Thoracic aorta (tissue), 2 donors: ENCODE measurements at places on chromosomes 2 and 18. TPM values are rescaled to one million over a fixed set of nuclear protein-coding genes. Genes with fewer than 3 reads are reported as not detected.

DNA sequence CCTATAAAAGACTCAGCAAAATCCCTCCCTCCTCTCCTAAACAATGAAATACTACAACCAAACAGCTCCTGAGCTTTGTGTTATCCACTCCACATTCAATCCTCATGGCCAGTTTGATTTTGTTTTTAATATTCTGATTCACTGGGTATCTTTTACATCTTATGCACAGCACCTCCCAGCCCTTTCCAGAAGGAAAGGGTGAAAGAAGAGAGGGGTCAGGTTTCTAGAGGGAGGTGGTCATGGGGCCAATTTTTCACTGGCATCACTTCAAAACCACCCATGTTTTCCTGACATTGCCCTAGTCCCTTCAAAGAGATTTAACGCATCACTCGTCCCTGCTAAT lies 315.6 kb downstream of the LPIN1 start:
- peaks cover 6% of the 10 kb centered on the region for H3K4me1 ChIP-seq
- H3K27me3 ChIP-seq, result no peaks in the 10 kb centered on the region
- no peak for DNase-seq
- H3K36me3 ChIP-seq, result no peaks in the 10 kb centered on the region
- no peak overlapping the region for H3K4me3 ChIP-seq

DNA sequence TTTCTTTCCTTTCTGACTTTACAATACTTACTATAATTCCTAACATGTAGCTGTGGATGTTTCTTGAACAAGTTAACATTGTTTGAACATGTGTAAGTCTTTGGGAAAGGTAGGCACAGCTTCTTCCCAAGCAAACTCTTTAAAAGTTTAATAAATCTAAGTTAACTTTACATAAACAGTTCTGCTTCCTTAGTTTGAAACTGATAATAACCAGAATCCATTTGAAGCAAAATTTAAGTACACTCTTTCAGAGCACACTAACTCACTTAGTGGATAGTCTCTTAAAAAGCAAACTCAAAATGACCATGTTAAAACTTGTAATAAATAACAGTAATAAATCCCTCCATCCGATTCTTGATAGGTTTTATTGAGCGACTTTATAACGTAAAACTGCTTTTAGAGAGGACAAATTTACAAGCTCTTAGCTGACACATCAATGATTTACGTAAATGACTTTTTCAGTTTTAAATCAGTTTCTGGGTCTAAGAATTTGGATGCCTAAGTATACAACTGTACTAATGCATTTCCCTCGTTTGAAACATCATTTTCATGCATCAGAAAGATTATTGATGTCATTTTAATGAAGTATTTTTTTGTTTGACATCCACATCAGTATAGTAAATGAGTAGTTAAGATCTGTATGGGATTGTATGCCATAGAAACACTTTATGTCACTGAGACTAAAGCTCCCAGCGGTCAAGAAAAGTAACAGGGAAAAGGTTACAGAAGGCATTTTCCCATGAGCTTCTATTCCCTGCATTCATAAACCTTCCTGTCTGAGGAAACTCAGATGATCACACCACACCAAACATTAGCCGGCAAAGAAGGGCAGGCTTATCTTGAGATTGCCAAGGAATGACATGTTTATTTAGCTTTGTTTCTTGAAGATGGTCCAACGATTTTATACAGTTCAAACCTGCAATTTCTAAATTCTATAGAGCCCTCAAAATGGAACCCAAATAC lies 67.5 kb downstream of the PDE1A start:
- H3K4me3 ChIP-seq, result peak overlapping the region; percentile 51
- H3K27ac ChIP-seq, result peak overlapping the region; percentile 61
- no peak for DNase-seq
- H3K36me3 ChIP-seq, result no peaks in the 10 kb centered on the region
- peaks cover 31% of the 10 kb centered on the region for H3K4me1 ChIP-seq
- no peaks in the 10 kb centered on the region for H3K27me3 ChIP-seq

DNA sequence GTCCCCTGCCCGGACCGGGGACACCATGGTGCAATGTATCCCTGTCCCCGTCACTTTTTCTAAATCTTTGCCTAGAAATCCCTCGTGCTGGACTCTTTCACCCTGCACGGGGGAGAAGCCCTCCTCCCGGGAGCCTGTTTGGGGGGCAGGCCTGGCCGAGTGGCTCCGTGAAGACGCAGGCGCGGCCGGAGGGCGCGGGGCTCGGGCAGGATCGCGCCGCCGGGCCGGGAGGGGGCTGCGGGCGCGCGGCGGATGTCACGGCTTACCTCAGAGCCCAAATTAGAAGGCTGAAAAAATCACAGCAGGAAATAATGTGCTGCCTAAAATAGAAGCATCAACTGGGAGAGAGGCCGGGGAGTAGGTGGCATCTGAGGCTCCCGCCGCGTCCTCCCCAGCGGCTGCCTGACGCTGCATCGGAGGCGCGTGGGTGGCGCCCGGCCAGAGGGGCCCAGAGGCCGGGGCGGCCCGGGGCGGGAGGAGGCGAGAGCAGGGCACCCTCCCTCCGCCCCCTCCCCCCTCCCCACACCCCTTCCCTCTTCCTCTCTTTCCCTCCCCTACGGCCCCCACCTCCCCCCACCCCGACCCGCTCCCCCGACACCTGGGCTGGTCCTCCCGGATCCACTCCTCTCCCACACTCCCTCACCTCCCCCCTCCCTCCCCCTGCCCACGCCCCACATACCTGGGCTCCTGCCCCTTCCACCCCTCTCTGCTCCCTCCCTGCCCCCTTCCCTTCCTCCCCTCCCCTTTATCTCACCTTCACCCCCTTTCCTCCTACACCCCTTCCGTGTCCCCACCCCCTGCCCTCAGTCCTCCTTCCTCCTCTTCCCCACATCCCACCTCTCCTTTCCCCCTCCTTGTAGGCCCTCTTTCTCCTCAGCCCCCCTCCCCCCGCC lies 51.9 kb downstream of the SLC4A1AP start:
- no peaks in the 10 kb centered on the region for H3K36me3 ChIP-seq
- no peak for DNase-seq
- H3K4me3 ChIP-seq, result peak overlapping the region; percentile 67

GRCh38 chr2:20433946-20434553 lies 12.8 kb upstream of the RHOB start:
- H3K27me3 ChIP-seq, result no peaks in the 10 kb centered on the region
- no peak for DNase-seq

DNA sequence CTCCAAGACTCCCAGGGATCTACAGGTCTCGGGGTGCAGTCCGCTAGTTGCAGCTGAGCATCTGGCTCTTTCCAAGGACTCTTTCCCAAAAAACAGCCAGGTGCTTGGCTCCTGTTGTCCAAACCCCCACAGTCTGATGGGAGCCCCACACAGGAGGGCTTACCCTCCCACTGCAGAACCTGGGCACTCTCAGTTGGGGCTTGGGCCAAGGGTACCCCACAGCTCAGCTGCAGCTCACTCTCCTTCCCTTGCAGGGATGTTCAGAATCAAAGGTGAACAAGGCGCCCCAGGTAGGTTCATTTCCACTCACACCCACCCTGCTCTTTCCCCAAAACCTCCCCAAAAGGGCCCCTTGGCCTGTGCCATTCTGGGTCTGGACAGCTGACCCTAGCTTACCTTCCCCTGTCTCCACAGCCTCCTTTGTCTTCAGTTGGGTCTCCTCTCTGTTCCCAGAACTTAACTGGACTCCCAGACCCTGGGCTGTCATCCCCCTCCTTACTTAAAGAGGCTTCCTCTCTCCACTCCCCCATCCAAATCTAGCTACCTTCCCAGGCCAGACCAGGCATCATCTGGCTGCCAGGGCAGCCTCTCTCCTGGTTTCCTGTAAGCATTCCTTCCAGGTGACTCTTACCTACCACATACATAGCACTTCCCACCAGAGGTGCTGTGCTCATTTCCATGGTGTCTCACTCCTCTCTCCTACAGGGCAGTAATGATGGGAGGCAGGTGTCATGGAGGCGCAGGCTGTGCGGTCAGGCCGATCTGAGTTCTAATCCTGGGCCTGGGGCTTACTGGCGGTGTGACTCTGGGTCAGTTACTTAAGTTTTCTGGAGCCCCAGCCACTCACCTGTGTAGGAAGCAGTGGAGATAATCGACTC lies 29.5 kb downstream of the MARCO start:
- no peaks in the 10 kb centered on the region for H3K4me1 ChIP-seq
- H3K27me3 ChIP-seq, result no peaks in the 10 kb centered on the region
- no peaks in the 10 kb centered on the region for H3K36me3 ChIP-seq
- H3K4me3 ChIP-seq, result no peak overlapping the region

GRCh38 chr18:65091744-65092329 lies 659.0 kb upstream of the CDH7 start:
- DNase-seq, result no peak
- H3K27ac ChIP-seq, result no peak overlapping the region
- H3K36me3 ChIP-seq, result no peaks in the 10 kb centered on the region
- H3K4me1 ChIP-seq, result no peaks in the 10 kb centered on the region
- no peak overlapping the region for H3K4me3 ChIP-seq
- no peaks in the 10 kb centered on the region for H3K27me3 ChIP-seq

DNA sequence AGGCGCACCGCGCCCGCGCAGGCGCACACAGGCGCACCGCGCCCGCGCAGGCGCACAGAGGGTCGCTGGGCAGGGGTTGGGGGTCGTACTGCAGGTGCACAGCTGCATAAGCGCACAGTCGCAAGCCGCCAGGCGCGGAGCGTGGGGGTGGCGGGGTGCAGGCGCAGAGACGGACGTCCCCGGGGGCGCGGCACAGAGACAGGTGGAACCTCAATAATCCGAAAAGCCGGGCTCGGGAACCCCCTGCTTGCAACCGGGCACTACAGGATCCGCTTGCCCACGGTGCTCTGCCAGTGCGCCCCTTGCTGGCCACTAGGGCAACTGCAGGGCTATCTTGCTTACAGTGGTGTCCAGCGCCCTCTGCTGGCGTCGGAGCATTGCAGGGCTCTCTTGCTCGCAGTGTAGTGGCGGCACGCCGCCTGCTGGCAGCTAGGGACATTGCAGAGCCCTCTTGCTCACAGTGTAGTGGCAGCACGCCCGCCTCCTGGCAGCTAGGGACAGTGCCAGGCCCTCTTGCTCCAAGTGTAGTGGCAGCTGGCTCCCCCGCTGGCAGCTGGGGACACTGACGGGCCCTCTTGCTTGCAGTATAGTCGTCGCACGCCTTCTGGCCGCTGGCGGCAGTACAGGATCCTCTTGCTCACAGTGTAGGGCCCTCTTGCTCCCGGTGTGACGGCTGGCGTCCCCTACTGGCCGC lies 34.9 kb downstream of the FAM110C start:
- H3K27ac ChIP-seq, result no peak overlapping the region
- no peaks in the 10 kb centered on the region for H3K27me3 ChIP-seq
- no peak for DNase-seq
- H3K4me3 ChIP-seq, result no peak overlapping the region
- no peaks in the 10 kb centered on the region for H3K36me3 ChIP-seq

- H3K4me1 ChIP-seq, result peaks cover 14% of the 10 kb centered on the region
- no peak for DNase-seq
- no peaks in the 10 kb centered on the region for H3K36me3 ChIP-seq
- no peaks in the 10 kb centered on the region for H3K27me3 ChIP-seq
These were observed 81.9 kb downstream of the ADCYAP1 start for GRCh38 chr18:986552-986951.

DNA sequence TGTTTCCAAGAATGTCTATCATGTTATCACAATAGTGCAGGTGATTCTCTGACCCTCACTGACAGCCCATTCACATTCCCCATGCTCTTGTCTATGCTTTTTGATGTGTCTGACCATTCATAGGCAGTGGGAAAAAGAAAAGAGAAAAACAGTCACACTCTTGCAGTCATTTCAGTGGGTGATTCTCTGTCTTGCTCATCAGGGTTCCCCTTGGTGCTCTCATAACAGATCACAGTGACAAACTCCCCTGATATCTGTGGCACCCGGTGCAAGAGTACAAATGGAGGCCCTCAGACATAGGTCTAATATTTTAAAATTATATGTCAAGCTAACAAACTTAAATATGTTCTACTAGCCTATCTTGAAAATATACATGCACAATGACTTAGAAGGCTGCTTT lies 72.7 kb upstream of the PPP1CB start:
- H3K36me3 ChIP-seq, result no peaks in the 10 kb centered on the region

DNA sequence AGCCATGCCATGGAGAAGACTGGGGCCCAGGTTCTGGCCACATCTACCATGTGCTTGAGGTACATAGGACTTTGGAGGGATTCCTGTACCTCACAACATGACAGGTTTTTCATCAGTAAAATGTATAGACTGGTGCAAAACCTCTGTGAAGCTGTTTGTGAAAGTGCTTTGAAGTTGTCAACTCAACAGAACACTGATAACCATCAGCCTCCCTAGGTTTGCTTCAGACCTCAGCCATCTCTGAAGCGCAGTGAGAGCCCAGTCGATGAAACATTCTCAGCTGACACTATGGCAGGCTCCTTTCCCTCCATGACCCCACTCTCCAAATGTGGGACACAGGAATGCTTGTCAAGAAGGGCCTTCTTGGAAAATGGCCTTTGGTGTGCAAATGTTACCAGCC lies 38.6 kb downstream of the STK25 start:
- H3K27ac ChIP-seq, result no peak overlapping the region
- H3K27me3 ChIP-seq, result no peaks in the 10 kb centered on the region
- no peaks in the 10 kb centered on the region for H3K4me1 ChIP-seq
- peaks cover 3% of the 10 kb centered on the region for H3K36me3 ChIP-seq

- H3K27ac ChIP-seq, result no peak overlapping the region
- no peaks in the 10 kb centered on the region for H3K36me3 ChIP-seq
- DNase-seq, result no peak
- H3K4me1 ChIP-seq, result no peaks in the 10 kb centered on the region
- no peak overlapping the region for H3K4me3 ChIP-seq
These were observed 165.2 kb upstream of the DTNA start for GRCh38 chr18:34544930-34545329.

DNA sequence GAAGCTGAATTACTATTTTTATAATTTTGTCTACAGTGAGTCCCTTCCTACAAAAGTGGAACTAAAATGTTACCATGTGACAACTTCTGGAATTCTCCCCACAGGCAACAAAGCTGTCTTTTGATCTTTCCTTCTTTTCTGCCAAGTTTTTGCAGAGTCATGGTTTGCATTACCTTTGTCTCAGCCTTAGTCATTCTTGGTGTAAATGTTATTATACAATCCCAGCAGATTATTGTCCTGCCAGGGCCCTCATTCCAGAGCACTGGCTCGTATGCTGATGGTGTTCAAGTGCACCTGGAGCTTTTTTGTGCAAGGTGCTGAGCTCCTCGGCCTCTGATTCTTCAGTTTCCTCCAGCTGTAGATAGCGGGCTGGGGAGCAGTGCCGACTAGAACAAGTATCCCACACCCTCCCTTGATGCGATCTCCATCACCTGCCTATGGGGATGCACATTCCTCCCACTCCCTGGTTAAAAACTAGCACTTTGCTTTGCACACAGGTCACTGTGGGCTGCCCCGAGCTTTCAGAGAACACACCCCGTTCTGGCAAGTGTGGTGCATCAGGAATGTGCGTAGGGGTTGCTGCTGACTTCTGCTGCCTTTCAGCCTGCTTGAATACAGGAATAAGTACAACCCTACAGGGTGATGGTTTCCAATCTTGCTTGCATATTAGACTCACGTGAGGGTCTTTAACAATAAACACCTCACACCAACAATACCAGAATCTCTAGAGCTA lies 263.6 kb downstream of the RNF144A start:
- no peaks in the 10 kb centered on the region for H3K4me1 ChIP-seq
- no peaks in the 10 kb centered on the region for H3K27me3 ChIP-seq
- no peaks in the 10 kb centered on the region for H3K36me3 ChIP-seq
- no peak overlapping the region for H3K27ac ChIP-seq
- H3K4me3 ChIP-seq, result no peak overlapping the region
- DNase-seq, result no peak

- no peak for DNase-seq
- H3K27ac ChIP-seq, result no peak overlapping the region
- H3K4me3 ChIP-seq, result no peak overlapping the region
- H3K27me3 ChIP-seq, result no peaks in the 10 kb centered on the region
- no peaks in the 10 kb centered on the region for H3K36me3 ChIP-seq
These were observed 19.2 kb upstream of the PKDCC start for GRCh38 chr2:42028571-42029148.

Gene FLACC1
- total RNA-seq, result 11.1 TPM

Gene ATG4B
- 86.1 TPM for total RNA-seq

Gene DYNAP
- not detected for total RNA-seq

Gene UGT1A5
- total RNA-seq, result not detected

Gene SERPINB4
- not detected for total RNA-seq

Gene ZNF532
- total RNA-seq, result 211 TPM

Gene AGXT
- not detected for total RNA-seq
